ENCODE measurements at places on chromosomes 1 and 21.

- DNase-seq: no peak
Observed at GRCh38 chr1:42777852-42778251, 6.9 kb upstream of the TMEM269 start.

GRCh38 chr1:239999170-239999569 lies 92.5 kb upstream of the FMN2 start:
- no peak for DNase-seq

DNA sequence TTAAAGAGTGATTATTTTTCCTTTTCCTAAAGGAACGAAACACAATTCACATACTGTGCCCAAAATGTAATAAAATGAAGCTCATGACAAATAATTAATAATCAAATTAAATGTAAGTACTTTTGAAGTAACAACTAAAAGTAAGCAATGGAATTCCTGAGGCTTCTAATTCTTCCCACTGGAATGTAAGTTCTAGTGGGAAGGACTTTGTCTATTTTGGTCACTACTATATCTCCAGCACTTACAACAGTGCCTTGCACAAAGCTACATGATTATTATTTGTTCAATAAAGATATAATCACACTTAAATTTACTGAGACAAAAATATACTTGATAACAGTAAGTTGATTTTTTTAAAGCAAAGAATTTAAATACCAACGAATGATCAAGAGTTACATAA lies 128.8 kb downstream of the COQ8A start:
- DNase-seq: no peak

DNA sequence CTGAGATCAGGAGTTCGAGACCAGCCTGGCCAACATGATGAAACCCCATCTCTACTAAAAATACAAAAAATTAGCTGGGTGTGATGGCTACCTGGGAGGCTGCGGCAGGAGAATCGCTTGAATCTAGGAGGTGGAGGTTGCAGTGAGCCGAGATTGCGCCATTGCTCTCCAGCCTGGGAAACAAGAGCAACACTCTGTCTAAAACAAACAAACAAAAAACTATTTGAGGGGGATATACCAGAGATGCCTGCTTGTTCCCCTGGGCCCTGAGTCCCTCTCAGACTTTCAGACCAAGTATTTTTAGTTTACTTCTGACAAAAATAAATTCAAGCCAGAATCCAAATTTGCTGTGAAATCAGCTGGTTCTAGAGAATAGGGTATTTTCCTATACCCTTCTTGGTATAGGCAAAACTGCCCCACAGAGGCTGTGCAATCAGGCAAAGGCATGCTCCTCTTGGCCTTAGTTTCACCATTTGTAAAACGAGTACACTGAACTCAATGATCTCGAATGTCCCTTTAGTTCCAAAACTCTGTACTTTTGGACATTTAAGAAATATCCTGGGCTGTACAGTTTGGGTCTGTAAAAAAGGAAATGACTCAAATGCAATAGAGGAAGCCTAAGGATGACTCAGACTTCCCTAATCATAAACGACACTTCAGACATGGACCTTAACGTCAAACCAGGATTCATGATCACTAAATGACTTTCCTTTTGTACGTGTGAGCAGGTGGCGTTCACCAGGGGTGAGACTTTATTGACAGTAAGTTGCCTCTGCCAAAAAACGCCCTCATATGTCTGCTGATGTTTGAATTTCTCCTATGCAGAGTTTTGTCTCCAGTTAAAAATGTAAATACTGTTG lies 16.1 kb downstream of the ENSA start:
- no peak for DNase-seq

DNA sequence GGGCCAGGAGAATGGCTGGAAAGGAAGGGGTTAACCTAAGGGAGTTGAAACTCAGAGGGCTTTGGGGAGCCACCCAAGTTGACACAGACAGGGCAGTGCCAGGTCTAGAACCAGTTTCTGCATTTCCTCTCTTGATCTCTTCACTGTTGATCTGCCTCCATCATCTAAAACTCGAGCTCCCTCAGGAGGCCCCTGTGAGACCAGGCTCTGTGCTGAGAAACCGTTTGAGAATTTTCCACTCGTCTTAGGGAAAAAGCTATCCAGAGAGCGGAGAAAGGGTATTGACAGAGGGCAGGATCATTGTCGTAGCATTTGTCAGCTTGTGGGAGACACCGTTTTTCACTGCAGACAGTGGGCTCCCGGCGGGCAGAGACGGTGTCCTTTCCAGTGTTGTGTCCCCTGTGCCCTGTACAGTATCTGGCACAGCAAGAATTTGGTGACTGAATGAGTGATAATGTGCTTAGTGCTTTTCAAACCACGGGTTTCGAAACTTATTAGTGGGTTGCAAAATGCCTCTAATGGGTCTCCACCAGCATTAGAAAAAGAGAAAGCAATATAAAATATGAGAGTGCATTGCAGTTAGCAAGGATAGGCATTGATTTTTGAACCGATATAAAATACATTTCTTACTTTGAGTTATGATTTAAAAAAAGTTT lies 31.1 kb downstream of the PROK1 start:
- DNase-seq: no peak

DNA sequence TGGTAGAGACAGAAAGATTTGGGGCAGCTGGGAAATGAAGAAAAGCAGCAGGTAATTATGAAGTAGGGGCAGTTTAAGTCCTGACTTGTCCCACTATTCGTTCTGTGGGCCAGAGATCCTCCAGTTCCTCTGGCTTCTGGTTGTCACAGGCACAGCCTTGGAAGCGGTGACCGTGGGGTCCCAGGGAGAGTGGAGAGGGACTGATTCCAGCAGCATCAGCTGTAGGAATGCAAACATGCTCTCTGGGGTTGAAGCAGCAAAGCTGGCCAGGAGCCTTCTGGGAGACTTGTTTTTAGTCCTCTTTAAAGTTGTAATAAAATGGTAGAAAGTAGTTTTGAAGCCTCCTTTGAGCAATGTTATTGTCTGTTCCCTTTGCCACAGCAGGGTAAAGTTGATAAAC lies 488.0 kb downstream of the LMO4 start:
- no peak for DNase-seq

DNA sequence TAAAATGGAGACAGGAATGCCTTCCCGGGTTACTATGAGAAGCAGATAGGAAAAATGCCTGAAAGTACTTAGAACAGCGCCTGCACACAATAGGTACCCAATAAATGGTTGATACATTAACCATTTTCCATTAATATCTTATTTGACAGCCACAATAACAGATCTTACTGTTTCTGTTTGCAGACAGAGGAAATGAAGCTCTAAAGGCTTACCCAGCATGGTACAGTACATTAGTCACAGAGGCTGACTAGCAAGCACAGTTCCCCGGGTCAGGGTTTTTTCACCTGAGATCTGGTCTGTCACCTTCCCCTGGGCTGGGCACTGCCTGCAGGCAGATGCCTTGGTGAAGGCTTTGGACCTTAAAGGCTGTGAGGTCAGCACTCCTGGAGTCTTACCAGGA lies 2.9 kb downstream of the TRIM63 start:
- no peak for DNase-seq

- DNase-seq: no peak
Observed at GRCh38 chr1:46793126-46793525, 5.7 kb upstream of the CYP4B1 start.

DNA sequence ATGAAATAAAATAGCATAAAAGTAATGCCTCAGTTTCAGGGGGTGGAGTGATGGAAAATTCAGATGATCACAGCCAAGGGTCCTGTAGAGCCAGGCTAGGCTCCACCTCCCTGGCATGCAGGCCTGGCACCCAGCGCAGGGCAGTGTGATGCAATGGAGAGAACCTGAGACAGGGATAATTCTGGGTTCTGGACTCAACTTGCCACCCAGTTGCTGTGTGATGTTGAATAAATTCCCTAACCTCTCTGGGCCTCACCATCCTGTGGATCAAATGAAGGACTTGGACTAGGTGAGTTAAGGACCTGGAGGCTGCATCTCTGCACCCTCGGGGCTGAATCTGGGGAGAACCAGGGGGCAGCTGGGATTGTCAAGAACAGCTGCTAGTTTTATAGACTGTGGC lies 17.0 kb downstream of the PADI2 start:
- no peak for DNase-seq

DNA sequence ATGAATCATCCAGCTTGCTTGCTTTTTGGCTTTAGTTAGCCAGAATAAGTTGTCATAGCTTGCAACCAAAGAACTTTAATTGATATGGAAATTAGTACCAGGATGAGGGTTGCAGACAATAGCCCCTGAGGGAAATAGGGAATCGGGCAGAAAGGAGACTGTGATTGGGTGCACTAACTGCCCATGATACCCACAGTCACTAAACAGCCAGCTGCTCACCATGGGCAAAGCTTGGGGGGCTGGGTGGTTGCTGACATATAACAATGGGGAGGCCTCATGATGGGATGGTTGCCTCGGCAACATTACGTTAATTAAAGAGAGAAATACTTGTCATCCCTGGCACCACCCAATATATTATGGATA lies 17.8 kb upstream of the PLA2G2E start:
- no peak for DNase-seq

GRCh38 chr1:56439610-56440264 lies 139.6 kb downstream of the PLPP3 start:
- no peak for DNase-seq

DNA sequence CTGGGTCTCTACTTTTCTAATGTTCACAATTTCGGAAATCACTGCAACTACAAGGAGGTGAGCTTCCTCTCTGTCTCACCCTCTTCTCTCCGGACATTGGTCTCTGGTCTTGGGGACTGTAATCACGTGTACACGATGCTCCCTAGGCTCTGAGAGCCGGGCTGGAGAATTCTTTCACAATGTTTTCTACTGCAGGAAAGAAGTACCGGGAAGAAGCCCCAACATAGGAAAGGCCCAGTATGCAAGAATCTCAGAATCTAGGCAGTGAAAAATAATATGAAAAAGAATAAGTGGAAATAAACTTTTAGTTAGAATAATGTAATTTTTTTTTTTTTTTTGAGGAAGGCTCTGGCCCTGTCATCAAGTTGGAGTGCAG lies 13.5 kb upstream of the HJV start:
- DNase-seq: no peak

GRCh38 chr21:28781602-28782276 lies 210.9 kb downstream of the LTN1 start:
- DNase-seq: no peak

- no peak for DNase-seq
Observed at GRCh38 chr1:7722670-7723012, 48.5 kb upstream of the VAMP3 start.

DNA sequence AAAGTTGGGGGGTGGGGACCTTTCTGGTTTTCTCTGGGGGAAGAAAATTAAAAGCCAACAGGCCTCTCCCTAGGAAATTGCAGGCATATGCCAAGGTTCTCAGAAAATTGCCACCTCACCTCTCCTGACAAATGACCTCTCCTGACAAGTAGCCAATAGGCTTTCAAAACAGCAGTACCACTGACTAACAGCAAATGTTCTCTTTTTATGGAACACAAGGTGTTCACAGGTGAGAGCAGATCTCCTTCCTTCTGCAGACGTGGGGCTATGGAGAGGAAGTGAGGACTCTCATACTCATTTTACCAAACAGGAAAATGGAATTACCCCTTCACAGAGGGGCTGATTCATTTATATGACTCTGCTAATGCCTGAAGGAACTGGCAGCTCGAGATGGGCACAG lies 32.7 kb upstream of the SUCO start:
- no peak for DNase-seq

DNA sequence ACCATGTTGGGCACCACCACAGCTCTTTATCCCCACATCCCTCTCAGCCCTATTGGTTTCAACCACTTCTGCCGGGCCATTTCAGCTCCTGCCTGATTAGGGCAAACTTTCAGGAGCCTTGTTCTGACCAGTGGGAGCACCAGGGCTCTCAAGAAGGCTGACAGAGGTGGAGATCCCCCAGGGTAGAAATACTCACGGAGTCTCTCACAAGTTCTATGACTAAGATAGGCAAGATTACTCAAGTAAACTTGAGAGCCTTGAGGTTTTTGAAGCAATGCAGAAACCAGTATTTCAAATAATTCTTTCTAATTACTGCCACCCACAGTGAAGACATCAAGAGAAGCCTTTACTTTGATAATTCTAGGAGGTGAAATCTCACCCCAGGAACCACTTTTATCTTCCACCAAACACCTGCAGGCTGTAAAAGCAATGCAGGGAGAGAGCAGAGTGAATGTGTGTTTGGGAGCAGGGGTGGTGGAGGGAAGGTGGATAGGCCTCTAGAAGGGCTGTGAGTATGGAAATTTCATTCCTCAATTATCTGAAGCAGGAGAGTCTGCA lies 6.6 kb upstream of the PTCH2 start:
- DNase-seq: no peak

DNA sequence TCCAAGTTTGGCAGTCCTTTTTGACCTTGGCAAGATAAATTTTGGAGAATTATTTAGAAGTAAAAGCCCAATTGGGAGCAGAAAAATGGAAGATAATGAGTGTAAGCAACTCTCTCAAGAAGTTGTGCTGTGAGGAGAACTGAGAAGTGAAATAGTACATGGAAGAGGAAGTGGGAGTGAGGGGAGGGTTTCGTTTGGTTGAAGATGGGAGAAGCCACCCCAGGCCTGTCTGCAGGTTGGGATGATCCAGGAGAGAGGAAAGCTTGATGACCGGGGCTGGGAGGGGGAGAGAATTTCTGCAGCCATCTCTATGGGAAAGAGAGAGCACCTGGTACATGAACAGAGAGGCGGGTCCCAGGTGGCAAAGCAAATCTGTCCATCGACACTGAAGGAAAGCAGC lies 8.6 kb upstream of the RCAN1 start:
- no peak for DNase-seq

GRCh38 chr1:194298007-194298598 lies 1111.7 kb upstream of the B3GALT2 start:
- DNase-seq: no peak

- no peak for DNase-seq
Observed at GRCh38 chr1:78369546-78369945, 121.2 kb upstream of the PTGFR start.

- DNase-seq: no peak
Observed at GRCh38 chr1:93638307-93638847, 43.3 kb downstream of the BCAR3 start.

GRCh38 chr1:167991546-167991945 lies 54.7 kb upstream of the MPC2 start:
- no peak for DNase-seq

DNA sequence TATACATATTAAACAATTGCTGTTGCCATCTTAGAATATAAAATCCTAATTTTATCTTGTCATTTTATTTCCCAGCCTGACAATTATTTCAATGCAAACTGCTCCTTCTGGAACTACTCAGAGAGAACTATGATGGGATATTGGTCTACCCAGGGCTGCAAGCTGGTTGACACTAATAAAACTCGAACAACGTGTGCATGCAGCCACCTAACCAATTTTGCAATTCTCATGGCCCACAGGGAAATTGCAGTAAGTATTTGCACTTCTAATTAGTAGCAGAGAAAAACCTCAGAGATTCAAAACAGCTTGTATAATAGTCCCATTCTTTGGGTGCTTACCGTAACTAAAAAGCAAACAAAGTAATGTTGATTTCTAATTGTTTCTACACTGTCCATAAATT lies 167.2 kb downstream of the ADGRL2 start:
- DNase-seq: no peak

DNA sequence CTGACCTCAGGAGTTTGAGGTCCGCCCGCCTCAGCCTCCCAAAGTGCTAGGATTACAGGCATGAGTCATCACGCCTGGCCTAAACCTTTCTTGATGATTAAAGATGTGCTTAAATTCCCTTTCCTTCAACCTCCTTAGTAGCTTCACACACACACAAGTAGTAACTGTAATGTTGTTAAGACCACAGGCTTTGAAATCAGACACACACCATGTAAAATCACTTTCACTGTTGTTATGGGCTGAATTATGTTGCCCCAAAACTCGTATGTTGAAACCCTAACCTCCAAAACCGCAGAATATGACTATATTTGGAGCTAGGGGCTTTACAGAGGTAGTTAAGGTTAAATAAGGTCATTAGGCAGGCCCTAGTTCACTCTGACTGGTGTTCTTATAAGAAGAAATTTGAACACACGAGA lies 180.2 kb downstream of the NR5A2 start:
- no peak for DNase-seq
